Right lobe of liver (tissue), 6 donors: ENCODE measurements at places on chromosomes 5 and 9. TPM values are rescaled to one million over a fixed set of nuclear protein-coding genes. Genes with fewer than 3 reads are reported as not detected.

The TLX3 gene
- not detected for total RNA-seq

The PDE4D gene
- total RNA-seq = 4.9 TPM

The TAF11L5 gene
- not detected for total RNA-seq

The OR2Y1 gene
- total RNA-seq = not detected

The NR5A1 gene
- total RNA-seq = not detected

The PDGFRB gene
- total RNA-seq = 19.5 TPM

The ACOT12 gene
- 115 TPM for total RNA-seq

The ALDH1A1 gene
- total RNA-seq = 556 TPM

The CDKN2B gene
- 1.1 TPM for total RNA-seq

The FBXO4 gene
- 5.1 TPM for total RNA-seq

The ST8SIA4 gene
- total RNA-seq = 1.7 TPM

DNA sequence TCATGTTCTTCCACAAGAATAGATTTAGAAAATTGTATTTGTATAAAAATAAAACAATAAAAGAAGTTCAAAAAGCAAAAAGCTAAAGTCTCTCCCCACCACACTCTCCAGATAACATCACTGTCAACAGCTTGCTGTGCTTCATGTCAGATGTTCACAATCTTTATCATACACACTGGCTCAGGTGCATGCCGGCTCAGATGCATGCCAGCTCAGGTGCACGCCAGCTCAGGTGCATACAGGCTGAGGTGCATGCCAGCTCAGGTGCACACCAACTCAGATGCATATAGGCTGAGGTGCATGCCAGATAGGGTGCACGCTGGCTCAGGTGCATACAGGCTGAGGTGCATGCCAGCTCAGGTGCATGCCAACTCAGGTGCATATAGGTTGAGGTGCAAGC lies 26.5 kb downstream of the SEMA4D start:
- no peak for DNase-seq

DNA sequence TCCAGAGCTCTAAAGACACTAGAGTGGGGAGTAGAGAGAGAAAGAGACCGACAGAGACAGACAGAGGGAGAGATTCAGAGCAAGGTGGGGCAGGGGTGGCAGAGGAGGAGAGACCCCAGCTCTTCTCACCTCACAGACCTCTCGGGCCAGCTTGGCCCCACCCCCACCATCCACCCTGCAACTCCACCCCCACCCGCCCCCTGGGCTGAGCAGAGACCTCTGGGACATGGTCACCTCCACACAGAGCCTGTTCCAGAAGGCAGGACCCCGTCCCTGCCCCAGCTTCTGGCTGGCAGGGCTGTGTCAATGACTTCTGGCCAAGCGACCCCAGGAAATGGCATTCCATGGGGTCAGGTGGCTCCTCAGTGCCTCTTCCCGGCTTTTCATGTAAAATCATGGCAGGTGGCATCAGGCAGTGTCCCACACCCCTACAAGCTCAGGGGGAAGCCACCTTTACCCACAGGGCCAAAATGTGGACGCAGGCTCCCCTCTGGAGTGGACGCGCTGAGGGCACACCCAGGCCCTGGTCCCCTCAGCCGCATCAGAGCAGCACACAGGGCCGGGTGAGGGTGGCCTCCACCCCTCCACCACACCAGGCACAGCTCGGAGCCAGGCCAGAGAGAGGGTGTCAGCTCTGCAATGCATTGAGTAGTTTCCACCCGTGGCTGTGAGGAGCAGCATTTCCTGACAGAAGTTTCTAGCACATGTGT lies 131.2 kb upstream of the LPCAT1 start:
- DNase-seq = no peak

DNA sequence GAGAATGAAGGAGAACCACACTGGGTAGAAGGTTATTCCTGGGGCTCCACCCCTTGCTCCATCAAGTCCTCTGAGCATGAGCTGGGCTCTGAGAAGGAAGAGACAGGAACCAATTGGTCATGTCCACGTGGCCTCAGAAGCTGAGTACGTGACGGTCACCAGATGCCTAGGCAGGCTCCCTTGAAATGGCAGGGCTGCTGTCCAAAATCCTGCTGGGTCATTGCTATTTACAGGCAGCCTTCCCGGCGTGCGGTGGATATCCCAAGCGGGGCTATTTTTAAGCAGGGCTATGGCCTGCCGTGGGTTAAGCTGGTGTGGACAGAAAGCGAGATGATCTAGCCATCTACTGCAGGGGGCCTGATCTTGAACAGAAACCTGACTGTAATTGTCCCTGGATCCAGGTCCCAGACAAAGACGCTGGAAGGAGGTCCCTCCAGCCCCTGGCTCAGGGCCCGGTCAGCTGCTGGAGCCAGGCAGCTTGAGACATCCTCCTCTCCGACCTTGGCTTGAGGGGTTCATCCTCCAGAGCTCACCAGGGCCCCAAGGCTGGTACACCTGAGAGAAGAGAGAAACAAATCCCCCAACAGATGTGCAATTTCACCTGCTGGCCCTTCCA lies 550 bp upstream of the CKMT2 start:
- DNase-seq = no peak

DNA sequence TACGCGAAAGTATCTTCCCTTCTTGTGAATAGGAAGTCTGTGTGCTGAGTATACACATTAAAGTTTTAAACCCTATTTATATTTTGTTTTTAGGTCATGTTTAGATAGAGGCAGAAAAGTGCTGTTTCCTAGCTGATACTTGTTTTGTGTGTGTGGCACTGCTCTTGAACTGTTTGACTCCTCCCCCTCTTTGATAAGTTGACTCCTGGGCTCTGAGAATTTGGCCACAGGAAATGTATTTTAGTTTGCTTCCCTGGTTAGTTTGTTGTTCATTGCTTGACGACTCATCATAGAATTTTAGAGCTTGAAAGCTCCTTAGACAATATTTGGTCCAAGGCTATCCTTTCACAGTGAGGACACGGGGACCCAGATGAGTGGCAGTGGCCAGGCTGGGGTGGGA lies 2.0 kb upstream of the CDC14B start:
- no peak for DNase-seq

- no peak for DNase-seq
These were observed 36.2 kb upstream of the POU5F2 start for GRCh38 chr5:93777620-93778019.

- peak; percentile 17 for DNase-seq
These were observed 428 bp downstream of the C5orf52 start for GRCh38 chr5:157671592-157672330.

GRCh38 chr5:146653560-146653959 lies 137.6 kb upstream of the GPR151 start:
- no peak for DNase-seq

DNA sequence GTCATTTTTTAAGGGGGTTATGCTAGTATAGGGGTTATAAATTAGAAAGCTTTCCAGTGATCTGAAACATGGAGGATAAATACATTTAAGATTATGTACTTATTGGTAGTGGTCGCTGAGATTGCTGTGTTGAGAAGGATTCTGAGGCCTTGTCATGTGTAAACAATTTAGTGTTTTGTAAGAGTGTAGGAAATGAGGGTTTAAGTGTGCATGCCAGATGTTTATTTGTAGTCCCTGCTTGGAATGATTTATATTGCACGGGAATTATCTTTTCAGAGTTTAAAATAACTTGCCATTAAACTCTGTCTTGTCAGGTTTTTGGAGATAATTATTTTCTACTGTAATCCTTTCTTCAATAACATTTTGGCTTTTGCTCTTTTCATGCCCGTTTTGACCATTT lies 19.4 kb downstream of the ZNF618 start:
- no peak for DNase-seq

DNA sequence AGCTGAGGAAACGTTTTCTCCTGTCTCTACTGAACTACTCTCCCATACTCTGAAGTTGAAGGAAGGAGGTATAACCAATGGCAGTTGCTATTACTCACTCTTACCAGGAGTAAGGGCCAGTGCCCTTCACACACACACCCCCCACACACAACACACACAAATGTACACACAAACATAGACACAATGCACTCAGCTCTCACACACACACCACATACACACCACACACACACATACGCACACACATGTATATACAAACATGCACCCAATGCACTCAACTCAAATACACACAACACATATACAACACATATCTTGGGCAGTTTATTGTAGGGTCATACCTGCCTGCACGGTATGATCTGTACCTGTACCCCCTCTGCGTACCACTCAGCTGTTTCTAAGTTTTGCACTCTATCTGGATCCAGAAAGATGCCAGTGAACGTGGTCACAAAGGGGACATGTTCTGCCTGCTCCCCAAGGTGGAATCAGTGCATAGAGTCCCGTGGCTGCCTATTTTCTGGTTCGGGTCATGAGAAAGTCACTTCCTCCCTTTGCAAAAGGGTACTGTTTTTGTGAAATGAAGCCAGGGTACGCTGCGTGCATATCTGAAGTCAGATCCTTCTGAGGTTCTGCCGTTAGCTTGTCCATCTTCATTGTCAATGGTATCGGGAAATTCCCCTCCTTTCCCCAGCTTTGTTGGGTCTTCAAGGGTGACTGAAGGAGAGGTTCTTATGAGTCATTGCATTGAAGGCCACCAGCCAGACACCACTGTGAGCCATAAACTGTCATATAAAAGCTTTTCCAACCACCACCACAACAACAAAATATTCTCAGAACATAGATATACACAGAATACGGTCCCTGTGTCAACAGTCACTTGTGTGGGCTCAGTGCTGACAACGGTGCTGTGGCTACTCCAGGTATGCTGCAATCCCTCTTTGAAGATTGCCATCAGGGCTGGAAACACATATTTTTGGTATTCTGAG lies 131.9 kb downstream of the UGCG start:
- DNase-seq = no peak

DNA sequence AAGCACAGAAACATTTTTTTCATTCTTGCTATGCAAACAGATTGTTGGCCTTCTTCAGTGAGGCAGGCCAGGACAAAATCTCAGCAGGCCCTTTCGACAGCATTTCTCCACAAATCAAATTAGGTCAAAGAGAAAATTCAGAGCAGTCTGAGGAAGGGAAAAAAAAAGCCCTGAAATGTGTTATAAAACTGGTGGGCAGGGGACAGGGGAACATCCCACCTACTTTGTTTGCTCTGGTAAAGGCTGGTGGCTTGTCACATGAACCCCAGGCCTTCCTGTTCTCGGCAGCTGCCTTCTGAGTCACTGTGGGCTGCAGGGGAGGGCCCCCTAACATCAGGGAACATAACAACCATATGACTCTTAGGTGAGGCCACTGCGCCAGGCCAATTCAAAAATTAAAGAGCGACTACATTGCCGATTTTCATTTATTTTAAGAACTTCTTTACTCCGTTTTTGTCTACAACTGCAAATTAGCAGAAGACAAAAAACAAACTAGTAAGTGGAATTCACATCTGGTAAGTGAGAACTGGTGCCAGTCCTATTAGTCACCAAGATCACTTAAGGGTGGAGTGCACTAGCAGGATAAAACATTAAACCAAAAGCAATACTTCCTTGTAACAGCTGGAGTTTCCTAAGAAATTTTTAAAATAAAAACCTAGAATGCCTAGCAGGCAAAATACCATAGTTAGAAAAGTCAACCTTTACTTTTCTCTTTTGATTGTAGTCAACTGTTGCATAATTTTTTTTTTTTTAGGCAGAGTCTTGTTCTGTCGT lies 46.2 kb upstream of the DENND4C start:
- no peak for DNase-seq

DNA sequence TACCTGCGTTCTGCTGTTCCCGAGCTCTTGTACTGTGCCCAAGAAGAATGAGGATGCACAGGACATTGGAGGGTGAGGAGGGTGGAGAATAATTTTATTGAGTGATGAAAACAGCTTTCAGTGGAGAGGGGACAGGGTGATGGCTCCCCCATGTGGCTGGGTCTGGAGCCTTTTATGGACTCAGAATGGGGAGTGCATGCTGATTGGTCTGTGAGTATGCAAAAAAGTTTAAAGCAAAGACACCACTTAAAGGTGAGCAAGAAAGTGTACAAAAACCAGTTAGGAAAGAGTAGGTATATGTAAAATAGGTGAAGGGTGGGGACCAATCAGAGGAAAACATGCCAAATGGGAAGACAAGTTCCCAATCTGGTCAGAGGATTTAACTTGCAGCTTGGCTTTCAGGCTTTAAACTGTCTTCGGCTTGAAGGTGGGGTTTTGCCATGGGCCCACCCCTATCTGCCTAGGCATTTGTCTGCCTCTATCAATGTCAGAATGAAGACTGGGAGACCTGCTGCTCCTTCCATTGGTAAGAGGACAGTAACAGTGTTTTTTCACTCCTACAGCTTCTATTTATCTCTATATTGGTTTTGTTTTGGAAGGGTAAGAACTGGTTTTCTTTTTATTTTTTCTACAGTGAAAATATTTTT lies 118.0 kb upstream of the RAI14 start:
- DNase-seq = peak; percentile 37

DNA sequence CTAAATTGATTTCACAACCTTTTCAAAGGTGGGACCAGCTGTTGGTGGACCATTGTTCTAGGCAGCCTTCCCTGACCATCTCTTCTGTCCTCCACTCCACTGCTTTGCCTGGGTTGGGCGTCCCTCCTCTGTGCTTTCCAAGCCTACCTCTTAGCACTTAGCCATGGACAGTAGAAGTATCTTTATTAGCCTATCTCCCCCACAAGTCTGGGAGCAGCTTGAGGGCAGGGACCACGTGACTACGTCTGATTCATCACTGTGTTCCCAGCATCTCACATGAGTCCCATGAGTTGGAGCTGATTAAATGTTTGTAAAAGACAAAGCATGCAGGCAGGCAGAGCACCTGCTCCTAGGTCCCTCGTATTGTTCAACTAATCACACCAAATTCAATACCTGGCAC lies 20.9 kb downstream of the MORN5 start:
- no peak for DNase-seq

GRCh38 chr9:114521846-114522245 lies 16.6 kb upstream of the WHRN start:
- no peak for DNase-seq

DNA sequence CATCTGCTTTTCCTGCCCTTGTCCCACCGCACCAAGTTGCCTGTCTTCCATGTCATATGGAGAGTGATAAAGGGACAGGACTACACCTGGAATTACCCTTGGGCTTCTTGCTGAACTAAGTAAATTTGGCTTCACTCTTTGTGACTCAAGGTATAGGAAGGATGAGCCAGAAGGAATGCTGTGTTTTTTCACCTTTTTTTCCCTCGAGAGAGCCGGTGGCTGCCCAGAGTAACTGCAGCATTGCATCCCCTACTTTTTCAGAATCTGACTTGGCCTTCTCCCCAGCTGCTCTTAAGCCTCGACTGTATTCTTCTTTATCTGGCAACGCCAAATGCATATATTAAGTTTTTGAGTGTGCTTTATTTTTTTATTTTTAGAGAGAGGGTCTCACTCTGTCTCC lies 38.4 kb downstream of the RCL1 start:
- no peak for DNase-seq

GRCh38 chr5:16799796-16800195 lies 136.3 kb downstream of the MYO10 start:
- DNase-seq = no peak

GRCh38 chr5:96814041-96814440 lies 6.3 kb upstream of the ERAP1 start:
- no peak for DNase-seq

DNA sequence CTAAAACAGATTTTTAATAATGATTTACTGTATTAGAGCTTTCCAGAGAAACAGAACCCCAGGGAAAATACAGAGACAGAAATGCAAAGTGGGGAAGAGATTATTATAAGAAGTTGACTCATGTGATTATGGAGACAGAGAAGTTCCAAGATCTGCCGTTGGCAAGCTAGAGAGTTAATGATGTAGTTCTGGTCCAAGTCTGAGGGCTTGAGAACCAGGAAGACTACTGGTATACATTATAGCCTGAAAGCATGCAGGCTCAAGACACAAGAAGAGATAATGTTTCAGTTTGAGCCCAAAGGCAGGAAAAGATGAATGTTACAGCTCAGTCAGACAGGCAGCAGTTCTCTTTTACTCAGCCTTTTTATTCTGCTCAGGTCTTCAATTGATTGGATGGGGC lies 98.8 kb upstream of the NFIL3 start:
- DNase-seq = no peak

GRCh38 chr5:146770546-146770945 lies 108.0 kb downstream of the PPP2R2B start:
- DNase-seq = no peak
